ENCODE measurements at places on chromosomes 12 and 14.
A peak's percentile ranks its signal among the peaks of the same experiment; 100 is the strongest.

DNA sequence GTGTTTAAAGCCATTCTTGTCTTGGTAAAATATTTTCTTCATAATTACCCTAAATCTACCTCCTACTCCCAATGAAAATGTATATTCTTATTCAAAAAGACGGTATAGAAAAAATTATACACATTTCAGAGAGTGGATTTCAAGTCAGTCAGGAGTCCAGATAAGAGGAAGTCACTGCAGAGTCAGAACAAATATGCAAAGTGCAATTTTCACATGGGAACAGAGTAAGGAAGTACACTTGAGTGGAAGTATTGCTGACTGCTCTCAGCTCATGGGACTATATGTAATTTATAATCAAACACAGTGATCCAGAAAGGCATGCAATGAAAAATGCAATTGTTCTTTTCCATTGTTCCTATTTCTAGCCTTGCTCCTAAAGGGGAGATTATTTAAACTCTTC is 1128.0 kb downstream of the AACS start:
- DNase-seq, result no peak

- DNase-seq, result no peak
Measured at GRCh38 chr12:18595412-18595811, 142.4 kb downstream of the PLCZ1 start.

DNA sequence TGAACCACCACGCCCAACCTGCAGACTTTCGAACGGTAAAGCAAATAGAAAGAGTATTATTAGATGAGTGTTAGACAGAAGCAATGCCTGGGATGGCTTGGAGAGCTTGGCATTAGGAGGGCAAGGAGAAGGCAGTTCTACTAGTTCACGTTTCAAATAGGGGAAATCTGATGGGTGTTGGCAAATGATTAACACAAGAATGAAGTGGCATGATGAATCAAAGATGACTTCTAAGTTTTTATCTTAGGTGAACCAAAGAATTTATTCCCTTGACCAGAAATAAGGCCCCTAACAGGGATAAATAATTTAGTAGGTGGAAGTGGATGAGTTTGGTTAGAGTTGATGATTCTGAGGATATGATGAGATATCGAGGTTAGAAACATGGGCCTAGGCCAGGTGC is 38.5 kb downstream of the DRAM1 start:
- DNase-seq, result peak; percentile 55

GRCh38 chr12:57993834-57994233 is 52.5 kb downstream of the ATP23 start:
- no peak for DNase-seq

- no peak for DNase-seq
Measured at GRCh38 chr12:66044731-66045130, 85.8 kb downstream of the LLPH start.

Data from RCC 7860 (cell line).